ENCODE measurements at places on chromosomes 16 and 17.

DNA sequence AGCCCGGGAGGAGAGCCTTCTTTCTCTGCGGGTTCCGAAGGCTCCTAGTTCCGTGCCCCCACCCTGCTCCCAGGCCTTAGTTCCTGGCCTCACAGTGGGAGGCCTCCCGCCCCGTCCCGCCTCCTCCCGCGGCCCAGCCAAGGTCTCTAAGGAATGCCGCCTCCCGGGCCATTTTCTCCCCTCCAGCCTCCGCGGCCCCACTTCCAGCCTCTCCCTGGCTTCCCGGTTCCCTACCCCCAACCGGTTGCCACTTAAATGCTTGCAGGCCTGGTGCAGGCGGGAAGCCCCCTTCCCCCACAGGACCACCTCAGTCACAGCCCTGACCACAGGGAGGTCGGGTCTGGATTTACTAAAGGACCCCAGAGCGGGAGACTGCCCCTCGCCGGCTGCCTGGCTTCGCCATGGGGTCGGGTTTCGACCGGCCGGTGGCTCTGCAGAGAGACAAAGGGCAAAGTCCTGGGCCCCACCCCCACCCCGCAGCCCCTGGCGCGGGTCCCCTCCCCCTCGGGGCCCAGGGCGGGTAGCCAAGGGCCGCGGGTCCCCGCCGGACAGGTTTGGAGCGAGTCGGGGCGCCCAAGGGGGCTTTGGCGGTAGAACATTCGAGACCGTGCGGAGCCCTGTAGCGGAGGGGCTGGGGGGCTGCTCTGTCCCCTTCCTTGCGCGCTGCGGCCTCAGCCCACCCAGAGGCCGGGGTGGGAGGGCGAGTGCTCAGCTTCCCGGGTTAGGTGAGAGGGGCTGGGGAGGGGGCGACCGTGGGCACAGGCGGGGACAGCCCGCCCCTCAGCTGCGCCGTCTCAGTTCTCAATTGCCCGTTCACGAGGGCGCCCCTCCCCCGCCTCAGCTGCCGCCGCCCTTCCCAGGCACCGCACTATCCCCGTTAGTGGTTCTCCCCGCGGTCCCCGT is 16.4 kb downstream of the IGF2BP1 start:
- DNase-seq: no peak

DNA sequence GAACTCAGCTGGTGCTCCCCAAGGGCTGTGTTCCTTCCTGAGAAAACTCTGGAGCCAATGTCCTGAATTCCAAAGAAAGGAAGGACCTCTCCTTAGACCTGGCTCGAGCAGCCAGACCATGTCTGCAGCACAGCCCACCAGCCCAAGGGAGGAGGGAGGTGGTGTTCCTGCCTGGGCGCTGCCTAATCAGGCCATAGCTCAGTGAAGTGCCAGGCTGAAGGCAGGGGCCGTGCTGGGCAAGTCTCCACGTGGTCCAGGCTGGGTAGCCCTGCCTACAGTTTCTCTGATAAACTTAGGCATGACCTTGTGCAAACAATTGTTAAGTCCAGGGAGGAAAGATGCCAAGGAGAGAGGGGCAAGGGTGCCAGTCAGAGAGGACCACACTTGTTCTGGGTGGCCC is 76.8 kb downstream of the MPRIP start:
- no peak for DNase-seq

DNA sequence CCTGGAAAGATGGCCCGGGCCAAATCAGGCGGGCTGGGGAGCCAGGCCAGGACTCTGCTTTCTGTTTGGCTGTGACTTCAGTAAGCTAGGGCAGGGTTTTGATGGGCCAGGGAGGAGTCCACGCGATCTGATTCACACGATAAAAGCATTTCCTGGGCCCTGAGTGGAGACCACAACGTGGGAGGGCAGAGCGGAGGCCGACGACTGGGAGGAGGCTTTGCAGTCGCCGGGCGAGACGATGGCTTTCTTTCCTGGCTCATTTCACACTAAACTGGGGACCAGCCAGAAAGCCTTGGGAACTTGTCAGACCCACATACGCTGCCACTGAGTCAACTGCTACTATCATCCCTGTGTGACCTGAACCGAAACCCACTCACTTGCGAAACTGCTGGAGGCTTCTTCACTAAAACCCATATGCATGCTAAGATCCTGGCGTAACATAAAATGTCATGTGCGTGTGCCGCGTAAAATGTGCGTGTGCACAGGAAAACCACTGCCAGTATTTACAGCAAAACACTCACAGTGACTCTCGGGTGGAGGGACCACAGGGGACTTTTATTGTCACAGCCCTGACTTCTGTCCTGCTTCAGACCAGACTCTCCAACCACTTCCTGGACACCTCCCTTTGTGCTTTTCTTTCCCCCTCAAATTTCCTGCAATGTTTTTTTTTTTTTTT is 14.2 kb upstream of the RHBDF2 start:
- no peak for DNase-seq

DNA sequence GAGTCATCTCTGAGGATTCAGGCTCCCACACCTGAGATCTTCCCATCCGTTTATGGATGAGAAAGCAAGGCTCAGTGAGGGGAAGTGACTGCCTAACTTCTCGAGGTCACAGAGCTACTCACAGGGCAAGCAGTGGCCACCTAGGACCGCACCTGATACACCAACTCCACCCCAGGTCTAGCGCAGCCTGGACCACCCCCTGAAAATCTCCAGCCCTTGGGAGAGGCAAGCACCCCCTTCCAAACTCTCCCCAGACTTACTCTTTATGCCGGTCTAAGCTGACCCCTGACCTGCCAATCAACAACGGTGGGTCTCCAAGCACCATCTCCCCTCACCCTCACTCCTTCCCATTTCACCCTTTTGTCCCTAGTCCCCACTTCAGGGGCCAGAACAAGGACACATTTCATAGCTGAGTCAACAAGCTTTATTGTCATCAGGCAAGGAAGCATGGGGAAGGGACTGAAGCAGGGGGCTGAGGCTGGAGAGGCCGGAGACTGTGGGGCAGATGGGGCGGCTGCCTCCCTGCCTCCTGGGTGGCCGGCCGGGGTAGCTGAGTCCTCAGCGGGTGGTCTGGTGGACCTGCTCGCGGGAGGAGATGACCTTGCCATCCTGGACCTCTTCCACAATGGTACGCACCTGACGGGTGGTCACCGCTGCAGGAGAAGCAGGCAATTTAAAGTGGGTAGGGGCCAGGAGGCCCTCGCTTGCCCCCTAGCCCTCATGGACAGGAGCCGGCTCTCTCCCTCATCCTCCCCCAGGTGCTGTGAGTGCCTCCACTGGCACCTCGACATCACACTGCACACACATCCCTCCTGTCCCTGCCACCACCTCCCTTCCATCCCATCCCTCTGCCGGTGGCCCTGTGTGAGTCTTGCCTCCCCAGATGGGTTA is 5.1 kb downstream of the KRT17 start:
- DNase-seq: no peak

DNA sequence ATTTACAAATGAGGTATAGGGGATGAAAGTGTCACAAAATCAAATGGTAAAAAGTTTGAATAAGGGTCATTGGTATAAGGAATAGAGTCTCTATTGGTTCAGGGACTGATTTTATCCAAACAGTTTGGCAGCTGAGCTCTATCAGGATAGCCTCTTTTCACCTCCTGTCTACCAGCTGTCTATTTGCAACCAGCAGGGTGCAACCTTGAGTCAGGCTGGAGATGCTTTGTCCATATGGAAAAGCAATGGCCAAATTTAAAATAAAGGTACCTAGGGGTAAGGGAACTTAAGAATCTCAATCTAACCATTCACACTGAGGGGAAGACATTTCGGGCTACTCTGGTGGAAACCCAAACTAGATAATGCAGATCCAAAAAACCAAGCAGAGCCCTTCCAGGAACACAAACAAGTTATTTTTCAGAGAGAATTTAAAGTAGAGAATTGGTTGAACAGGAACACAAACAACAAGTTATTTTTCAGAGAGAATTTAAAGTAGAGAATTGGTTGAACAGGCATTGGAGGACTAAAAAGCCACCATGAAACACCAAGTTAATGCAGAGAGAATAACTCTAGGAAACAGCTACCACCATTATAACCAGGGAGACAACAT is 12.6 kb upstream of the CA10 start:
- no peak for DNase-seq

DNA sequence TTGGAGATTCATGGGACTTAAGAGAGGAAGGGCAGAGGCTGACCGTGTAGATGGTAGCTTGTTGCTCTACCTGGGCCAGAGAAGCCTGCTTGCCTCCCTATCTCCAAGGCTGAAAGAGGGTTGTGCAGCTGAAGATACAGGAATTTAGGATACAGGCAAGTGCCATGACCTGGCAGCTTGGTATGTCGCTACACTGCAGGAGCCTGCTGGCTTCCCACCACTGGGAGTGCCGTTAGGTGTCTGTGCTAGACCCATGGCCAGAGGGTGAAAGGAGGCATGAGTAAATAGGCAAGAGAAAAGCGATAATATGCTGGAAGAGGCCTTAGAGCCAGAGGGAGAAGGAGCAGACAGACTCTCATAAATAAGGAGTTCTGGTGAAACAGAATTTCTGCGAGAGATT is 10.6 kb downstream of the NAA60 start:
- no peak for DNase-seq

Data from forelimb muscle (tissue), 1 donor.